Activated naive CD8-positive, alpha-beta T cell treated with anti-CD3 and anti-CD28 coated beads, Interleukin-2, amount 50 U/mL, for 24 hours (primary cell): ENCODE measurements at places on chromosomes 5 and 9.

DNA sequence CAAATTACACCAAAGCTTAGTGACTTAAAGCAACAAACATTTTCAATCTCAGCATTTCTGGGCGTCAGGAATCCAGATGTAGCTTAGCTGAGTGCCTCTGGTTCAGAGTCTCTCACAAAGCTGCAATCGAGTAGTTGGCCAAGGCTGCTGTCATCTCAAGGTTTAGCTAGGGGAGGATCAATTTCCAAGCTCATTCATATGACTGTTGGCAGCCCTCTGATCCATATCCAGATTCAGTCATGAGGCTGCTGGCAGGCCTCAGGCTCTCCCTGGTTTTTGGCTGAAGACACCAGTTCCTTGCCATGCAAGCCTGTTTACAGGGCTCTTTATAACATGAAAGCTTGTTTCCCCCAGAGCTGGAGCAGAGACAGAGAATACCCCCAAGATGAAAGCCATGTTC is 419.5 kb upstream of the TLE4 start:
- no peak for DNase-seq

- no peak for DNase-seq
Observed at GRCh38 chr5:126124706-126125345, 298.4 kb upstream of the GRAMD2B start.

DNA sequence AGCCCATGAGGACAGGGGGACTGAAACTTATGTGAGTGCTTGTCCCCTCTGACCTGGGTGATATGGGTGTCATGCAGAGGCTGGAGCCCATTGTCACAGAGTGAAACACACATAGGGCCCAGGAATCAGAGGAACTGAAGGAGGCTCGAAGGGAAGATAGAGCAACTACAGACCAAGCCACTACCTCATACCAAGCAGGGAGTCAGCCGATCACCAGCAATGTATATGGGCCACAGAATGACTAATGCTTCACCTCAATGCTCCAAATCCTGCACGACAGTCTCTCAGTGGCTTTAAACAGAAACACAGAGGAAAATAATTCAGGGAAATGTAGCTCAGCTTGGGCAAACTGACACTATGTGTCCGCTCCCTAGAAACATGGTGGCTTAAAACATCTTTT is 8.9 kb upstream of the FBXW11 start:
- DNase-seq = no peak

DNA sequence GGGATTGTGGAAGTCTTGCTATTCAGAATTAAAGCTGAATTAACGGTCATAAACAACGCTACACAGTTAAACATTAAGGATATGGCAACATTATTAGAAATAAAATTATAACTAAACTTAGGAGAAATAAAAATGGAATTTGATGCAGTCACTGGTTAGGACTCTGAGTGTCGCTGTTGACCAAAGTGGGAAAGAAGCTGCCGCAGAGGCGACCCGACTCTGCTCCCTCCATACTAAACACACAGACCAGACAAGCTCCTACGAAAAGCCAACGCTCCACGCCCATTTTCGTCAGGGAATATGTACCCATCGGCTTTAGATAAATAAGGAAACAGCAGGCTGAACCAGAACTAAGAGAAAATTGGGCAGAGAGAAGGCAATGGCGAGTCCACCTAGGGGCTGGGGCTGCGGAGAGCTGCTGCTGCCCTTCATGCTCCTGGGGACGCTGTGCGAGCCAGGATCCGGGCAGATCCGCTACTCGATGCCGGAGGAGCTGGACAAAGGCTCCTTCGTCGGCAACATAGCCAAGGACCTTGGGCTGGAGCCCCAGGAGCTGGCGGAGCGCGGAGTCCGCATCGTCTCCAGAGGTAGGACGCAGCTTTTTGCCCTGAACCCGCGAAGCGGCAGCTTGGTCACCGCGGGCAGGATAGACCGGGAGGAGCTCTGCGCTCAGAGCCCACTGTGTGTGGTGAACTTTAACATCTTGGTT is at the start of gene PCDHGA5:
PCDHGA5 (plus strand) TSS at position 211 of the 709 bp plus-strand sequence; CDS start at position 380, 169 bp downstream.
- DNase-seq = no peak

DNA sequence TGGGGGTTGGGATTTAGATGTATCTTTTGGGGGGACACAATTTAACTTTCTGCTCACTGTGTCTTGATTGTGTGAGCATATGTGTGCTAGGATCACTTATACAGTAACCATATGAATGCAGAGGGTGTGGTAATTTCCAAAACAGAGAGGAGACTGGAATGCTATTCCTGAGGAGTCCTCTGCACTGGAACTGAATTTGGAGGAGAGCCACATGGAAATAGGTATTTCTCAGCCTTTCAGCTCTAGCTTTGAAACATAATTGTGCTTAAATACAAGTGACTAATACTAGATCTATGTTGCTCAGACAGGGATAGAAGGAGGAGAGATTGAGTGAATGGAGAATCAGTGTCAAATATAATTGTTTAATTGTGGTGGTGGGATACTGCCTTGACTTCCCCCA is 45.5 kb downstream of the FOCAD start:
- no peak for DNase-seq

DNA sequence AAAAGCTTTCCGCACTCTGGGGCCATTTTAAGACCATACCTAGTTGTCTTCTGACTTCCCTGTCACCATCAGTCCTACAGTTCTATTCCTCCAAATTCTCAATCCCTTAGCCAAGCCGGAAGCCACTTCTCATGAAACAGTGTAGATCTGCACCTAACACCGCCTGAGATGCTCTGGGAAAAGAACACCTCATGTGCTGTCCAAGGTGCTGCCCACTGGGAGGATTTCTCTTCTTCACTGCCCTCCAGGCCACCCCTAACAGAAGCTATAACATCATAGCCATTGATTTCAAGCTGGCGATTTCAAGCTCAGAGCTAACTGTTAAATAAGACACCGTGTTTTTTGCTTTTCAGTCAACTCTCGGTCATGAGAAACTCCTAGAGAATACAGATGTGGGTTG is 559.3 kb downstream of the CCDC171 start:
- no peak for DNase-seq

DNA sequence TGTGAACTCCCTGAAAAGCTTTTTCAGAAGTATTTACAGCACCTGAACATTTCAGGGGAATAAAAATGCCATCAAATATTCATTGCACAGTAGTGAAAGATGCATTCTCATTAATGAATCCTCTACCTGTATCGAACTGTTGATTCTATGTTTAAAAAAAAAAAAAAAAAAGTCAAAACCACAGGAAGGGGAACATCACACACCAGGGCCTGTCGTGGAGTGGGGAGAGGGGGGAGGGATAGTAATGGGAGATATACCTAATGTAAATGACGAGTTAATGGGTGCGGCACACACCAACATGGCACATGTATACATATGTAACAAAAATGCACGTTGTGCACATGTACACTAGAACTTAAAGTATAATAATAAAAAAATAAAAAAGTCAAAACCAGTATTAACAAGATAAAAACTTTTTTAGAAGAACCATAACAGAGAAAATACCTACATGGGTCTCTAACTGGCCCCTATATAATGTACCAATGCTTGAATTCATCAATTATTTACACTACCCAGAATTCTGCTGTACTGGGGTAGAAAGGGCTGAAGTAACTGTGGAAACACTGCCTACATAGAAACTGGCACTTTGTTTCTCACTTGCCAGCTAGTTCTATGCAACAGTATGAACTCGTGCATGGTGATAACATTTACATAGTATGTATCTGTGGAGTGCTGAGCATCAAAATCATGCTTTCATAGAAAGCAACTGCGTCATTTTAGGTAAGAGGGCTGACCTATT is 48.9 kb downstream of the GNAQ start:
- DNase-seq = no peak
